ENCODE measurements at places on chromosomes 2 and 18.

GRCh38 chr2:25700221-25700660 lies 26.9 kb upstream of the DTNB start:
- DNase-seq: peak; percentile 74

- no peak for DNase-seq
Measured at GRCh38 chr2:174771136-174771535, 6.9 kb upstream of the CHRNA1 start.

- DNase-seq: no peak
Measured at GRCh38 chr18:36887864-36888263, 58.9 kb downstream of the KIAA1328 start.

GRCh38 chr2:144078106-144078505 lies 441.8 kb downstream of the ZEB2 start:
- DNase-seq: peak; percentile 38

GRCh38 chr2:235025800-235026536 lies 74.2 kb downstream of the SH3BP4 start:
- peak; percentile 93 for DNase-seq

GRCh38 chr2:48433682-48434081 lies 96.3 kb upstream of the STON1 start:
- DNase-seq: peak; percentile 23

GRCh38 chr2:177243476-177243875 lies 21.1 kb downstream of the NFE2L2 start:
- peak; percentile 36 for DNase-seq

- peak; percentile 77 for DNase-seq
Measured at GRCh38 chr2:236659758-236660150, 90.1 kb downstream of the ACKR3 start.

- no peak for DNase-seq
Measured at GRCh38 chr2:127117603-127118002, 10.6 kb upstream of the BIN1 start.

- peak; percentile 28 for DNase-seq
Measured at GRCh38 chr18:13474907-13475545, 251.3 kb downstream of the FAM210A start.

DNA sequence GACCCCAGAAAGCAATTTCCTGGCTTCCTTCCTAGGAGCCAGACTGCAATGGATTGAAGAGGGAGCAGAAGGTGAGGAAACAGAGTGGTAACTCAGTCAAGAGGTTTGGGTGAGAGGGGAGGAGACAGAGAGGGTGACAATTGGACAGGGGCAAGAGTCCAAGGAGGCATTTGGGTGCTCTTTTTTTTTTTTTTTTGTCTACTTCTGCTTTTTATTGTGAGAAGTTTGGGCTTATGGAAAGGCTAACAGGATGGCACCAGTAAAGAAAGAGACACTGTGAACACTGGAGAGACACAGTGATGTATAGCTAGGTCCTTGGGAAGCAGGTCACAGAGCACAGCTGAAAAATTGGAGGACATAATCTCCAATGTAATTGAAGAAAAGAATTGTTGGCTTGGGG lies 25.0 kb downstream of the CYBRD1 start:
- DNase-seq: no peak

DNA sequence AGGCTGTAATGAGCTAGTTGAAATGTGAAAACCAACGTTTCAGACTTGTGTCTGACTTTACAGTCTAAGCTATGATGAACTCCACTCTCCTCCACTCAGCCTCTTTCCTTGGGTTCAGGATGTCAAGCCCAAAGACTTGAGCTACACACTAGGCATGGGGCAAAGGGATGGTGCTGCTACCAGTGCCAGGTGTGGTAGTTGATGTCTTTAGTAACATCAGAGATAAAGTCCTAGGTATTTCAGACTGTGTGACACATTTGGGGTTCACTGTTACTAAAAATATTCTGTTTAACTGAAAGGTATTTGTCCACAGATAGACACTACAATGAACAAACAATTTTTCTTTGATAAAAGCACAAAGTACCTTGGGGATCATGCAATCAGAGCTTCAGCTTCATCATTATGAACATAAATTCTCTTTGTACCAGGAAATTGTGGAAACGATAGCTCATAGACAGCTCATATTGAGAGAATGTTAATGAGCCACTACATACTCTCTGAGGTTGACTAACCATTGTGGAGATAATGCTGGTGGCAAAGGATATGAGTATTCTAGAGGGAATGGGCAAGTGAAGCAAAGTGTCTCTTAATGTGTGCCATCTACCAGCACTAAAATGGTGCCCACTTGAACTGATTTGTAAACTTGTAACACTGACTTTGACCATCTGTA lies 253.7 kb upstream of the THUMPD2 start:
- peak; percentile 94 for DNase-seq

DNA sequence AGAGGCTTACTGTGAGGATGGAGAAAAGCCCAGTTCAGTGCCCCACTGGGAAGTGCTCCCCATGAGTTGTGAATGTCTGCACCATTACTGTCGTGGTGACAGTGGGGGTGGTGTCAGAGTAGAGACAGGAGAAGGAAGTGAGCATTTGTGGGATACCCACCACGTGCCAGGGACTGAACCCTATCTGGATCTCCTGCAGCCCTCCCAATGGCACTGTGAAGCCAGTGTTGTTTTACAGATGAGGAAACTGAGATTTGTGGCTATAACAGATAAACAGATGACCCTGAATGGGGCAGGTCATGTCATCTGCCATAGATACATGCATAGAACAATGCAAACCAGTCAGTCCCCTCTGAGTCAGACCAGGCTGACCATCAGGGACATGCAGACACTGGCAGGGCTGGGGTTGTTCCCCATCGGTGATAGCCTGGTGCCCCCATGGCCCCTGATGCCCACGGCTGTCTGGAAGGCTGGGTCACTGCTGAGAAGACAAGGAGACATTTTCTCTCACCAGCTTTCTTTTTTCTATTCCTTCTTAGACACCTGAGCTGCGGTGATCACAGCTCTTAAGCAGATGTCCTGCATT lies 60.8 kb downstream of the EMILIN2 start:
- no peak for DNase-seq

DNA sequence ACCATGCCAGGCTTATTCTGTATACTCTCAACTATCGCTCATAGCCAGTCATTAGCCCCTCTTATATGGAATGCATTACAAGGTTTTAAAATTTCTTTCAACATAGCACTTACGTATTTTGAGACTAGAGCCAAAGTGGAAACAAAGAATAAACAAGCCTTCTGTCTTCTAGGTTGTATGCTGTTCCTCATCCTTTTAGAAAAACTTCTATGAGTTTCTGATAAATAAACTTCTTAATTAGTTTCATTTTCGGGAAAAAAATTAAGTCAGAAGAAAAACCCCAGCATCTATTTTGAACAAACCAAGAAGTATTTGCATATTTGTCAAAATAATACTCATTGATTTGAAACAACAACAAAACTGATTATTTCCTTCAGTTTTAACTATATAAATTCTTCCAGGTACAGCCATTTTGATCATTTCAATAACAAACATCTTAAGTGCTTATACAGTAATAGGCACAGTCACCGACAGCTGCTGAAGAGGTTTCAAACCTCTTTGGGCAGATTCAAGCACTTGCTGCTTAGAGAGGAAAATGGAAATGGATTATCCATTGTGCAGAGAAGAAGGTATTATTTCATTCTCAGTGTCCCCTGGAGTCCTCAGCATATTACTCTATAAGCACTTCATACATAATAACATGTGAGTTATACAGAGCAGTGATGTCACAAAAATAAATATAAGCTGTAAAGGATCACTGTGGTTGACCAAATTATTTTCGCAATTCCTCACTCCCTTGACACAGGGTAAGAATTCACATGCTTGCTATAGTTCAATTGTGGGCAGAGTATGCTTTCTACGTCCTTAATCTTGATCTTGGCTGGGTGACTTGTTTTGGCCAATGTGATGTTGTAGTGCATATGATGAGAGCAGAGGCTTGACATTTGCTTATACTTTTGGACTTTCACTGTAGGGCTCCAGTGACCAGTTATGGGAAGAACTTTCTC lies 833.8 kb downstream of the TRIB2 start:
- DNase-seq: no peak

DNA sequence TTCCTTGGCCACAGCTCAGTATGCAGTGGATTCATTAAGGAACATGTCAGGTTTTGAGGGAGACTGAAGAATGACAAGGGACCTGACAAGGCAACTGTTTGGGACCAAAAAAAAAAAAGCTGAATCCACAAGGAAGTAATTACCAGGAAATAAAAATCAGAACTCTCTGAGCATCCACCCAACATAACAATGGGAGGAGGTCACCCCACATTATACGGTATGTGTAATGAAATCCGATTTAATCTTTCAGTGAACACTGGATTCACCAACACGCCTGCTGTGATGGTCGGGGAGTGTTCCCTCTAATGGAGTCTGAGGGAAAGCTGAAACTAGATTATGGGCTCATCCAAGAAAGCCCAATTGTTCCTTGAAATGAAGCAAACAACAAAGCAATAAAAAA lies 329.3 kb downstream of the ETAA1 start:
- DNase-seq: no peak

DNA sequence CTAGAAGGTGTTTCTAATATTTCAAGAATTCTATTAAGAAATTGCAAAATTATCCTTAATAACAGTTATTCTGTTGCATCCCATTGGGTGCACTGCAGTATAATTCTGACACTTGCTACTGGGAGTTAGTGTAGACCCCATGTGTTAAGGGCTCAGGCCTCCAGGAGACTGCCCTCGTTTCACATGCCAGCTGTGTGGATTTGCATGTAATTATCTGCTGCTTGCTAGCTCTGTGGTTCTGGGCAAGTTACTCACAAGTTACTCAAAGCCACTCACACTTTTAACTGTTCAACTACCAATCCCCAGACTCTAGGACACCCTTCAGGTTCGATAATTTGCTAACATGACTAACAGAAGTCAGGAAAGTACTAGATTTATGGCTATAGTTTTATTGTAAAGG lies 38.6 kb downstream of the ST6GAL2 start:
- DNase-seq: no peak

GRCh38 chr18:34729740-34730355 lies 19.8 kb downstream of the DTNA start:
- DNase-seq: no peak

- DNase-seq: no peak
Measured at GRCh38 chr18:42614619-42615293, 500.7 kb downstream of the RIT2 start.
